ENCODE measurements at places on chromosomes 7 and 10.

DNA sequence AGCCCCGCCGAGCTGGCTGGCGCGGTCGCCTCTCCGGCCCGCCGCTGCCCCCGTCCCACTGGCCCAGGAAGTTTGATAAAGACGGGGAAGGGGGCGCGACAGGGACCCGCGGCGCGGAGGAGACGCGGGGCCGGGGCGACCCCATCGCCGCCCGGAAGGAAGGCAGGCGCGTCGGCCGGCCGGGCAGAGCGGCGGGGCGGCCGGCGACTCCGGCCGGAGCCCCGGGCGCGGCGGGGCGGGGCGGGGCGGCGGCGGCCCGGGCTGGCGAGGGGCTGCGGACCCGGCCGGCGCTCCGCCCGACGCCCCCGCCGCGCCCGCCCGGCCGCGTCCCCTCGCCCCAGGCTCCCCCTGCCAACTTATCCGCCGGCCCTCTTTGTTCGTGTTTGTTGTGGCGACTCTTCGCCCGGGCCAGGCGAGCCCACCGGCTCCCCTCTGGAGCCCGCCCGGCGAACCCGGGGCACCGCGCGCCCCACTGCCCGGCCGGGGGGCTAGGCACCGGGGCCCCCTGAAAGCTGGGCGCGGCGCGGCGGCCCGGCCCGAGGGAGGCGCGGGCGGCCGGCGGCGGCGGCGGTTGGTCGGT, 571 bp downstream of the KDM7A start:
- DNase-seq = peak; percentile 35
- no peak overlapping the region for H3K27ac ChIP-seq
- peaks cover 15% of the 10 kb centered on the region for H3K4me1 ChIP-seq
- peak overlapping the region; percentile 88 for H3K4me3 ChIP-seq
- H3K27me3 ChIP-seq = peaks cover 14% of the 10 kb centered on the region

DNA sequence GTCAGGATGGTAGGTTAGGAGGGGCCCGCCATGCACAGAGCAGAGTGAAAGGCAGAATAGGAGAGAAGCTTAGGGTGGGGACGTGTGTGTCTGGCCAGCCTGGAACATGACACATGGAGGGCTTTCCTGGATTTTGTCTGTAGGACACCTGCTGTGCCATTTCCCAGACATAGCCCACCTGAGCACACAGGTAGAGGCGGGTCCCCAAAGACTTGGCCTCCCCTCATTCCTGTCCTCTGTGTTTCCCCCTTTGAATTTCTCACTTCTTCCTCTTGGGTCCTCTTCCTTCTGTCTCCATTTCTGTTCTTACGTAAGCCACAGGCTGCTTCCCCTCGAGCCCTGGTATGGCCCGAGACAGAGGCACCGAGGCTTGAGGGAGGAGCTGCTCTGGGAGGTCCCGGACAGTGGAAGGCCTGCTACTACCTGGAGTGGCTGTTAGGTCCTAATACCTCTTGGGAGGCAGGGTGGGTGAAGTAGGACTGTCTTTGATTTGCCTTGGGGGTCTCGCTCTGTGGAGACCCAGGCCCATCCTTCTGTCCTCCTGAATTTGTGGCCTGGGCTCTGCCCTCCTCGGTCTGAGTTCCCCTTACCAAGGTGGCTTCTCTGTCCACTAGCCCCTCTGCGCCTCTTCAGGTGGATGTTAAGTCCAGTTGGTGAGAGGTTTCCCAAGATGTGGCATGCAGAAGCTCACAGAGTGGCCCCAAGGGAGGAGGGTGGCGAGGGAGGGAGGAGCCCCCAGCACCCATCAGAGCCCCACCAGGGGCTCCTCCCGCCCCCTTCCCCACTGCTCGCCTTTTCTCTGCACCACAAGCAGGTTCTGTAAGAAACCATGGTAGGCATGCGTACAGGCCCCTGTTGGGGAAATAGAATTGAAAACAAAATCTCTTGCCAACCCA, 5.5 kb downstream of the ZNF775 start:
- DNase-seq = no peak
- H3K27me3 ChIP-seq = peaks cover 18% of the 10 kb centered on the region
- no peak overlapping the region for H3K4me3 ChIP-seq
- H3K36me3 ChIP-seq = peaks cover 9% of the 10 kb centered on the region
- peaks cover 19% of the 10 kb centered on the region for H3K4me1 ChIP-seq
- H3K27ac ChIP-seq = peak overlapping the region; percentile 63

GRCh38 chr7:85776691-85777345, 590.0 kb upstream of the SEMA3D start:
- H3K4me1 ChIP-seq = no peaks in the 10 kb centered on the region
- no peaks in the 10 kb centered on the region for H3K36me3 ChIP-seq
- DNase-seq = no peak

DNA sequence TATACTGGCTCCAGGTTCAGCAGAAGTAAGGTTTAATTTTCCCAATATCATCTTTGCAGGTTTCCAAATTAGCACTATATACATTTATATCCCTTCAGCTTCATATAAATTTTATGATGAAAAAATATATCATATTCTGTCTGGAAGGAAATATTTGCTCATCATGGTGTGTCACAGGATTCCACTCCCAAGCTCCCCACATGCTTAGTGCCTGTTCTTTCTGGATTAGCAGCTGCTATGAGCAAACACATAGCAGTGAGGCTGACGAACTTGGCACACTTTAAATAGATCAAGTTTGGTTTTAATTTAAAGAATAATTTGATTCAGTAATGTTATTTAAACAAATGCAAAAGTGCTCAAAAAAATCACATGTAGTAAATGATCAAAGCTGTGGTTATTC, 251.9 kb downstream of the AGMO start:
- no peak overlapping the region for H3K27ac ChIP-seq
- H3K36me3 ChIP-seq = no peaks in the 10 kb centered on the region
- no peak overlapping the region for H3K4me3 ChIP-seq

- H3K36me3 ChIP-seq = no peaks in the 10 kb centered on the region
- no peak overlapping the region for H3K4me3 ChIP-seq
- H3K27ac ChIP-seq = no peak overlapping the region
- DNase-seq = no peak
- H3K4me1 ChIP-seq = peaks cover 3% of the 10 kb centered on the region
- no peaks in the 10 kb centered on the region for H3K27me3 ChIP-seq
These were observed 136.5 kb upstream of the NAMPT start for GRCh38 chr7:106421181-106421762.

DNA sequence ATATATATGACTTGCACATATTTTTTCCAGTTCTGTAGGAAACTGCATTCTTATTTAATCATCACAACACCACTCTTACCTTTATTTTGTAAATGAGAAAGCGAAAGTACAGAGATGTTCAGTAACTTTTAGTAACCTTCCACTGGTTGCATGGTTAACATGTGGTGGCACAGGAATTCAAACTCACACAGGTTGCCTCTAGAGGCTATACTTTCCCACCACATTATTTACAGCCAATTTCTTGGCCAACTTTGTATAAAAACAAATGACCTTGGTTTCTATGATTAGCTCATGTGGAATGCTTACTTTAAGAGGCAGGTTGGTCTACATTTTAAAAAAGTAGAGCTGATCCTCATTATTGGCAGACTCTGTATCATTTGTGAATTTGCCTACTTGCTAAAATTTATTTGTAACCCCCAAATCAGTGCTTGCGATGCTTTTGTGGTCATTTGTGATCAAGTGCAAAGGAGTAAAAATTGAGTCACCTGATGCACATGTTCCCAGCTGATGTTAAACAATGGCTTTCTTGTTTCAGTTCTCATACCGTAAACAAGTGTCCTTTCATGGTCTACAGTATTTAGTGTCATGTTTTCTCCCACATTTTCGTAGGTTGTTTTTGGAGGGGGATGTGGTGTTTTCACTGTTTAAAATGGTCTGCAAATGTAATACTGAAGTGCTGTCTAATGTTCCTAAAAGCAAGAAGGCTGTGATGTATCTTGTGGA, 14.8 kb downstream of the BBS9 start:
- no peak overlapping the region for H3K4me3 ChIP-seq
- H3K4me1 ChIP-seq = no peaks in the 10 kb centered on the region
- H3K27me3 ChIP-seq = peaks cover 1% of the 10 kb centered on the region
- peaks cover 5% of the 10 kb centered on the region for H3K36me3 ChIP-seq
- no peak overlapping the region for H3K27ac ChIP-seq

DNA sequence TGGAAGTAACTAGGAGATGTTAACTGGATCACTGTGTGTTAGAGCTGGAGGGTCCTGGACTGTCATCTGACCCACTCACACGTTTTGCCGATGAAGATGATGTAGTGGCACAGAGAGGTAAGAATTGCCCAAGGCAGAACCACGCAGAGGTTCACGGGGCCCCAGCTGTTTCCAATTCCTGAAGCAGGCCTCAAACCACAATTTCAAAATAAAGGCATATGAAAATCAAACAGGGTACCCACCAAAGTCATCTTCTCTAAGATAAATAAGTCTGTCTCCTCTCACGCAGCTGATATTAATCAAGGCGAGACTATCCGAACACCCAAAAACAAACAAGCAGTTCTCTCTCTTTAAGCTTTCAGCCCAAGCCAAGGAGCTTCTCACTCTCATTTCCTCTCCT, 113.3 kb upstream of the JCAD start:
- no peak overlapping the region for H3K4me3 ChIP-seq
- H3K27ac ChIP-seq = no peak overlapping the region
- peaks cover 4% of the 10 kb centered on the region for H3K36me3 ChIP-seq
- no peak for DNase-seq
- peaks cover 3% of the 10 kb centered on the region for H3K27me3 ChIP-seq

DNA sequence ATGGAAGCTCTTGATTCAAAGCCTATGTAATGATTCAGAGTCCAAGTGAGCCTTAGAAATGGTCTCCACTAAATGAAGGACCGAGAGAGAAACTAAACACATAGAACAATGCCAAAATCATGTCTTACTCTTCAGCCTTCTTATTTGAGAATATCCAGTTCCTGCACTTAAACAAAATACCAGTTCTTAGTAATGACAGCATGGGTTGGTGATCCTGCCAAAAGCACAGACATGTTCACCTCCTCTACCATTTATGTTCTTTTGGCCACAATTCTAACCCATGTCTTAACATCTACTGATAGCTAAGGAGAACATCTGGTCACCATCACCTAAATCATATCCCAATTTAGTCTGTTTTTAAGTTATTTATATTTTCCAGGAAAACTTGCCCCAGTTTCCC, 239.6 kb upstream of the PTN start:
- H3K36me3 ChIP-seq = no peaks in the 10 kb centered on the region
- no peaks in the 10 kb centered on the region for H3K27me3 ChIP-seq
- DNase-seq = no peak

DNA sequence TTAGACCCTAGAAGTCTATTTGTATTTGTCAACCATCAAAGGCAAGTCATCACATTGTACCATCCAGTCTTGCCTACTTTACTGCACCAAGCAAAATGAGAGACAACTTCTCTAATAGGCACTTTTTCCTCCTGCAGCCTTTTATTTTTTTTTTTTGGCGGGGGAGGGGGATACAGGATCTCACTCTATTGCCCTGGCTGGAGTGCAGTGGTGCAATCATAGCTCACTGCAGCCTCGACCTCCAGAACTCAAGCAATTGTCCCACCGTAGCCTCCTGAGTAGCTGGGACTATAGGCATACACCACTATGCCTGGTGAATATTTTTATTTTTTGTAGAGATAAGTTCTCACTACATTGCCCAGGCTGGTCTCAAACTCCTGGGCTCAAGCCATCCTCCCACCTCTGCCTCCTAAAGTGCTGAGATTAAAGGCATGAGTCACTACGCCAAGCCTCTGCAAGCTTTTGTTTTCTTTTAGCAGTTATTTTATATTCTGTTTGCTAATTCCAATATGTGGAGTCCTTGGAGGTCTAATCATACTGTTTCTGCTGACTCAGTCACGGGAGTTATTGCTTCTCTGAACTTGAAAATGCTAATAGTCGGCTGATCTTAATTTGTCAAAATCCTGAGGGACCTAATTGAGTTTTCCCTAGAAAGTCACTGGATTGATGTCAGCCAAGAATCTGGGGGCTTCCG, 14.2 kb downstream of the KPNA7 start:
- H3K27me3 ChIP-seq = no peaks in the 10 kb centered on the region
- H3K36me3 ChIP-seq = peaks cover 4% of the 10 kb centered on the region
- no peak overlapping the region for H3K4me3 ChIP-seq
- peaks cover 7% of the 10 kb centered on the region for H3K4me1 ChIP-seq
- DNase-seq = no peak
- H3K27ac ChIP-seq = no peak overlapping the region

DNA sequence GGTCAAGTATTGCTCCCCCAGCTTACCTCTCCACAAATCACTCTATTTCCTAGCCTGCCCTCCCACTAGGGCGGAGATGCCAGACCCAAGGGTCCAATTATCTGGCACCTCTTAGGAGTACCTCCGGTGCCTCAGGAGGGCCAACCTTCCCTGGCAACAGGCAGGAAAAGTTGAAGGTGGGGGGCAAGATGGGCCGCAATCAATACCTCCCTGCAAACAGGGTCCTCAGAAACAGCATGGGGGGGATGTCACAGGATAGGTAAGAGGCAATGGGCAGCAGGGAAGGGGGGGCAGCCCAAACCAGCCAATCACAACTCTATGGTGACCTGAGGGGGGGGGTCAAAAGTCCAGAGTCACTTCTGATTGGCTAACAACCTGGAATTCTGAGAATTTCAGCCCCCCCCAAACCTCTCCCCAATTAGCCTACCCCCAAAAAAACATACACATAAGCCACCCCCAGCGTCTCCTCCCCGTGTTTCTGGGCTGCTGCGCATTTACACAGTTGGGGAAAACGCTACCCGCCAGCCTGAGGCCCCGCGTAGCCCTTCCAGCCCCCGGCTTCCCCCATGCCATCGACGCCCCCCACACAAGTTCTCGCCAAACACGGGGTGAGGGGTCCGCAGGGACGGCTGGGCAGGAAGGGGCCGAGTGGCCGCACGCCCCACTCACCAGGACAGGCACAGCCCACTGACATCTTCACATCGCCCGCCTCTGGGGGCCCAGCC, 589 bp downstream of the LDB1 start:
- H3K27me3 ChIP-seq = peaks cover 17% of the 10 kb centered on the region
- peak; percentile 42 for DNase-seq
- H3K36me3 ChIP-seq = peaks cover 5% of the 10 kb centered on the region

GRCh38 chr7:100190048-100190711, 12.5 kb downstream of the STAG3 start:
- DNase-seq = no peak
- H3K36me3 ChIP-seq = no peaks in the 10 kb centered on the region
- H3K4me1 ChIP-seq = peaks cover 7% of the 10 kb centered on the region
- H3K27me3 ChIP-seq = peaks cover 3% of the 10 kb centered on the region
- no peak overlapping the region for H3K4me3 ChIP-seq

- H3K4me1 ChIP-seq = peaks cover 63% of the 10 kb centered on the region
- H3K4me3 ChIP-seq = no peak overlapping the region
- H3K36me3 ChIP-seq = no peaks in the 10 kb centered on the region
- H3K27me3 ChIP-seq = peaks cover 2% of the 10 kb centered on the region
- H3K27ac ChIP-seq = peak overlapping the region; percentile 71
These were observed 170.1 kb downstream of the DOCK4 start for GRCh38 chr7:112036071-112036470.

- peaks cover 12% of the 10 kb centered on the region for H3K27me3 ChIP-seq
- peak overlapping the region; percentile 86 for H3K27ac ChIP-seq
- H3K4me3 ChIP-seq = no peak overlapping the region
- peaks cover 44% of the 10 kb centered on the region for H3K36me3 ChIP-seq
These were observed 8.8 kb downstream of the CYREN start for GRCh38 chr7:135161669-135162068.

Data from endothelial cell (in vitro differentiated cells).